ENCODE measurements at places on chromosomes 6 and 20.

GRCh38 chr20:18783385-18783959 lies 30.1 kb upstream of the SCP2D1 start:
- DNase-seq = no peak

- no peak for DNase-seq
These were observed 90.1 kb downstream of the FOXO3 start for GRCh38 chr6:108650781-108651180.

- DNase-seq = no peak
These were observed 546.0 kb downstream of the FRK start for GRCh38 chr6:115514656-115515055.

DNA sequence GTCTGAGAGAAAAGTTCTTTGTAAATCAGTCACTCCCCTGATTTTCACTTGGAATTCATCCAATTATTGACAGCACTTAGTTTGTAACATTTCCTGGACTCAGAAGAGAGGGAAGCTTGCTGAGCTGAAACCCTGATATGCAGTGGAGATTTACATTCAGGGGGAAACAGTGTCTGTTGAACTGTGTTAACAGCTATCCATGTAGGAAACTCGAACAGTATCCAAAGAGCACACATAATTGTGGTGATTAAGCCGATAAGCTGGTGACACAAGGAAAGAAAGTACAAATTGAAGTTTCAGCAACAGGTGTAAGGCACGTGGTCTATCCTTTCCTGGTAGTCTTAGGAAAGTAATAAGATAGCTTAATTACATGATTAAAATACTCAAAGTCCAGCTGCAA lies 78.1 kb upstream of the FLRT3 start:
- no peak for DNase-seq

DNA sequence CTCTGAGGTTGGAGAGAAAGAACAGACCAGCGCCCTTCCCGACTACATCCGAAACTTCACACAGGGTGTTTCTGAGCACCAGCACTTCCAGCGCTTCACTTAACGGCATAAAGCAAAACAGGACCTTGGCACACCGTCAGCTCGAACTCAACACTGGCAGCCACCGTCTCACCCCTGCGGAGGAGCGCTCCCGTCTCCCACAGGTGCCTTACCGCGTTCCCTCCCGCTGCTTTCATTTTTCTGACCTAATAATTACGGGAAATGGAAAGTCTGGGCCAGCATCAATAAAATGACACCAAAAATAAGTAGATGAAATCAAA lies 37.7 kb upstream of the SYNJ2 start:
- DNase-seq = no peak

- no peak for DNase-seq
These were observed 33.0 kb downstream of the HDDC2 start for GRCh38 chr6:125268765-125269164.

- DNase-seq = no peak
These were observed 3.7 kb downstream of the MANEA start for GRCh38 chr6:95581073-95581472.

- no peak for DNase-seq
These were observed 21.9 kb upstream of the KIAA0408 start for GRCh38 chr6:127481111-127481510.

DNA sequence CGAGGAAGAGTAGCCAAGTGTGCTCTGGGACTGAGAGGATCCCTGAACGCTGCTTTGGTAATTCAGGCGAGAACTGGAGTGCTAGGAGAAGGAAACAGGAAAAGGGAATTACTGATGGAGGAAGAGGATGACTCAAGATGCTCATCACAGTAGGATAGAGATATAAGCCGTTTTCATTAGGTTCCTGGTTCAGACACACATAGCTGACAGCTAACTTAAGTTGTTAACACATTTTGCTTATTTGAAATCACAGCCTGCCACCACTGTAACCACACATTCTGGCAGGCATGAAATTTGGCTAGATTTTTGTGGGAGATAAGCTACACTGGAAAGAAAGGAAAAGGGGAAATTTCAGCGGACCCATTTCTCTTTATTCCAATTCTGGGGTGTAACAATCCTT lies 138.2 kb upstream of the SLC22A16 start:
- DNase-seq = no peak

DNA sequence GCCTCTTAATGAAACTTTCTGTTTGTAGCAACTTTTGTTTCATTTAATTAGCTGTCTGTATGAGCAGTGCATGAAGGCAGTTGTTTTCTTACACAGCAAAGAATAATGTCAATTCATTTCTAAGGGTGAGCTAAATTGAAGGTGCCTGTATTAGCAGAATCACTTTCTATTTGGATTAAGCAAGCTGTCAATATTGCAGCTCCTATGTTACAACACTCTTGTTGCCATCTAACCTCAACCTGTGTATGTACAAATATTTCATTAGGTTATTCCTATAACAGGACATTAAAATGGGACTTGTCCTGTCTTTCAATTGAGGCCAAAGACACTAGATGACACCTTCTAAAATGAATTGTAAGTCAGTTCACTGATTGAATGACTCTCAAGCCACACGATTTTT lies 647.5 kb downstream of the UTRN start:
- DNase-seq = no peak

DNA sequence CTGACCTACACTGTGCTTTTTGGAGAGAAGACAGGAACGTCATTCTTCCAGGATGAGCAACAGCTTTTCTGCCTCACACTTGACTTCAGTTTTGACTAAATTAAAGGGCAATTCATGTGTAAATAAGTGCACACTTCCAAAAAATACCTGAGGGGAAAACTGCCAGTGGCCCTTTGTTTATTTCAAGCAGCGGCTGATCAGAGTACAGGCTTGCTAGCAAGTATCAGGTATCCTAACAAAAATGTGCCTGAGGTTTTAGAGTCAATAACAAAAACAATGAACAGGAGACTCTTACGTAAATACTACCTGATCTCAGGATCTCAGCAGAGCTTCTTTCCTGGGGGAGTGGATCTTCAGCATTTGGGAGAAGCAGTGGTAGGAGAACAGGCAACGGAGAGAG lies 12.4 kb downstream of the LY86 start:
- DNase-seq = no peak

- no peak for DNase-seq
These were observed 72.4 kb upstream of the GGTLC1 start for GRCh38 chr20:24060851-24061590.

- no peak for DNase-seq
These were observed 120.4 kb downstream of the ARMC2 start for GRCh38 chr6:108968325-108969316.

GRCh38 chr20:8153281-8153908 lies 21.3 kb downstream of the PLCB1 start:
- no peak for DNase-seq

DNA sequence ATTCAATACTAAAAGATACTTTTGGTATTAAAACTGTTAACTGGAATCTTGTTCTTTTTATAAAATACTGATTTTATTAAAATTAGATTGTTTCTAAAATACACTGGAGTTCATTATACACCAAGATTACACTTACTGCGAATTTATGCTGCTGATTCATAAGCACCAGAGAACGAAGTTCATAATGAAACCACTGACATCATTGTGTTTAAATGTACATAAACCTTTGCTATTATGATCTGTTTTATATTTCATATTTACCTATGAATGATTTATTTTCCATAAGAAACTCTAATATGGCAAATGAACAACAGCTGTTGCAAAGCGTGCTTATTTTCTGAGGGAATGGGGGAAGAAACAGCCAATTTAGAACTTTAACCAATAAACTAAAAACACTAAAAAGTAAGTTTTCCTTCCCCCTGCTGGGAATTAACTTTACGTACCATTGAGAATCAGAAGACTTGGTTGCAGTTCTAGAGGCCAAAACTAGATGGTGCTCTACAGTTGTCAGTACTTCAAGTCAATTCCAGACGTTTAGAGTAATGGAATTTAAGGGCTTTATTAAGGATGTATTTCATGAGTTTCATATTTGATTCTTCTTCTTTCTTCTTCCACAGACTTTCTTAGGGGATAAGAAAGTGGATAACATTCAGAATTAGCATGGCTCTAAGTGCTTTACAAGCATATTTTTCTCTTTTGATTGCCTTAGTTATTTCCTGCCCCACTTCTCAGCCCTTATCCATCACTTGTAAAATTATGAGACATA lies 30.8 kb upstream of the COL19A1 start:
- no peak for DNase-seq

GRCh38 chr6:56699066-56699654 lies 56.5 kb upstream of the DST start:
- no peak for DNase-seq

DNA sequence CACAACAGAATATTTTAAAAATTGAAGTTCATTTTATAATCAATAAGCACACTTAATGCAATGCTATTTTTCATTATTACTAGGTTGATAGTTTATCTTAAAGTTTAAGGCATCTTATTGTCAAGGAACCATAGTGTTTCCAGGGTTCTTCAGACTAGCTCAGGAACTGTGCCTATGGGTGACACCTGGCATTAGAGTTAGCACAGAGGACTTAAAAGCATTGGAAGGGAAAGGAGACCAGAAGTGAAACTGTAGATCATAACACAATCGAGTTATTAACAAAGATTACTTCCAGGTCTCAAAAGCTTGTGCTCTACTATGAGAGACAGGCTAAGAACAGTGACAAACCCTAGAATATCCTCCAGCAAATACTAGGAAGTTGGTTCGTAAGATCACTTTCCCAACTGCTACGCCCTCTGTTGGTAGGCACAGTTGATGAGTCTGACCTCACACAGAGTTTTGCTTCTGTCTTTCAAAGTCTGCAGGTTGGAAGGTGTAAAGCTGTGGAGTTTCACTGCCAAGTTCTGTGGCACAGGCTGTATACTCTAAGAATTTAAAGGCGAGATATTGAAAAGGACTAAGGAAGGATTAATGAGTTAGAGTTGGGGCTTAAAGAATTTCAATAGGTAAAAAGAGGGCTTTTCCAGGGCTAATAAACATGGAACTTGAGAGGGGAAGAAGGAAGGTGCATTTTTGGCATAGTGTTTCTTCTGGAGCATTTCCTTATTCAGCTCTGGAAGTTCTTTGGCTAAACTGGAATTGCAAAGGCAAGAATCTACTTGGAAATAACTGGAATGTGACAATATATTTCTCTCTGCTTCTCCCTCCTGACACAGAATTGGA lies 531.3 kb upstream of the JAG1 start:
- no peak for DNase-seq

- no peak for DNase-seq
These were observed 13.6 kb upstream of the HLA-C start for GRCh38 chr6:31285486-31285885.

DNA sequence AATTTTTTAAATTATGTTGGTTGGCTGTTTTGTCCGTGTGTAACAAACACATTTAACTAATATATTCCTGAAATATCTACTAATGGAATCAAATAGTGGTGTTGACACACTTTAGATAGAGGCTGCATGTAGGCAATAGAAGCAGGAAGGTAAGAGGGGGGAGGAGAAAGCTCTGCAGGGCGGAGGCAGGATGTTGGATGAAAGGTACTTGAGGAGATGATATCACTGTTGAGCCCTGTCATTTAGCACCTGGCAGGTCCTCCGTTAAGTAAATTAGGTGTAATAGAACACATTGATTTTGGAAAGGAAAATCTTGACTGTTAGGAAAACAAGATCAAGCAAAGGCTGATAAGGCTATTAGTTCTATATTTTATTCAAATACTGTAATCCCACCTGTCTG lies 618.7 kb downstream of the PKHD1 start:
- no peak for DNase-seq

- DNase-seq = no peak
These were observed 653 bp downstream of the LMBRD1 start for GRCh38 chr6:69796073-69796641.

- DNase-seq = no peak
These were observed 90.5 kb upstream of the ATXN1 start for GRCh38 chr6:16851758-16852157.

DNA sequence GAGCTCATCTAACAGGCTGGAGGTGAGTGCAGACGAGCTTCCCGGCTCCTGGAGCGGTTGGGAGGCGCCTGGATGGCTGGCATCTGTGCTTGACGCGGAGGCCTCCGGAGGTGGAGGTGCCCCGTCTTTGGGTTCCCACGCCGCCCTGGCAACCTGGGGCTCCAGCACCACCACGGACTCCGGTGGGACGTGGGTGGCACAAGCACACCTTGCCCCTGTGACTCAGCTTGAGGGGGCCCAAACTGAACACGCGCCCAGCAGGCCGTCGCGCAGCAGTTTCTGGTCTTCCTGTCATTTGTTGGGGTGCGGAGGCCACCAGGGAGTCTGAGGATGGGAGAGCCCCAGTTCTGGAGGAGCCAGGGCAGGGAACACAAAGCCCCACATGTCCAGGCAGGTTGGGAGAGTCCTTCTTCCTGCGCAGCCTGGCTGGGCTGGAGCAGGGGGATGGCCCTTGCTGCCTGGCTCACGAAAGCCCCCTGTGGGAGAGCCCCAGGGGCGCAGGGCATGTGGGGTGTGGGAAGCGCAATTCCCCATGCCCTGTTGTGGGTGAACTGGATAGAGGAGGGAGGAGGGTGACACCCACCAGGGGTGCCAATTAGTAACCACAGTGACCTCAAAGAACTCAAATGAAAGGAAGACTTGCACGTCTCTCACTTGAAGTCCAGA lies 1378.6 kb upstream of the DEFB115 start:
- DNase-seq = no peak

DNA sequence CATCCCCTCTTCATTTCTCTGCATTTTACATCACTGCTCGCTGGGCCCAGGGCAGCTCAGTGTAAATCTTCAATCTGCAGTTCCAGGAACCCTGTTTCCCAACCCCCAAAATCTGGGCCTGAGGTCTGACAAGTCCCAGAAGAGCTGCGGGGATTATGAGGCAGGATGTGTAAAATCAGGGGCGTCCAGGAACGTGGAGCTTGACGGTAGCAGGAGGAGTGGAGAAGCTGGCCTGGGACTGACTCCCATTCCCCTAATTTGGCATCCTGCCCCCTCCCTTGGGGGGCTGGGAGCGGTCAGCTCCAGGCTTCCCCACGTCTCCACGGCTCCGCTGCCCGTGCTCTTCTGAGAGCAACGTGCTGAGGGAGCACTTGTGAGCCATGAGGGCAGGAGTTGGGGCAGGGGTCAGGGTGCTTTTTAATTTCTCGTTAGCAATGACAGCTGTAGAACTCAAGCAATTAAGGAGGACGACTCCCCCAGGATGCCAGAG lies 23.4 kb upstream of the VEGFA start:
- no peak for DNase-seq

DNA sequence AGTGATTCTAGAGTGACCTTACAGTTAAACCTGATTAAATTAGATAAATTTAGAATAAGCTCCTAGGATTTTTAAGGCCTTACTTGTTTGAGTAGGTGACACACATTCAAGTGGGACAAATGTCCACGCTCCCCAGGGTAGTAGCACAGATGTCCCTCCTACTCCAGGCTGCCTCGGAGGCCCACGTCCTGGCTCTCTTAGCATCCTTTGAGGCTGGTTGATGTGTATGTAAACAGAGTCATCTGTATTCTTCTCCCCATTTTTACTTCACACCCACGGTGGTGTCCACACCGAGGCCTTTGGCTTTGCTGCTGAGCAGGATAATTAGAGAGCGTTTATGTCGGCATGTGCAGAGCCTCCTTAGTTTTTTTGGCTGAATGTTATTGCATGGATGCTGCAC lies 15.8 kb downstream of the ENTPD6 start:
- DNase-seq = no peak

DNA sequence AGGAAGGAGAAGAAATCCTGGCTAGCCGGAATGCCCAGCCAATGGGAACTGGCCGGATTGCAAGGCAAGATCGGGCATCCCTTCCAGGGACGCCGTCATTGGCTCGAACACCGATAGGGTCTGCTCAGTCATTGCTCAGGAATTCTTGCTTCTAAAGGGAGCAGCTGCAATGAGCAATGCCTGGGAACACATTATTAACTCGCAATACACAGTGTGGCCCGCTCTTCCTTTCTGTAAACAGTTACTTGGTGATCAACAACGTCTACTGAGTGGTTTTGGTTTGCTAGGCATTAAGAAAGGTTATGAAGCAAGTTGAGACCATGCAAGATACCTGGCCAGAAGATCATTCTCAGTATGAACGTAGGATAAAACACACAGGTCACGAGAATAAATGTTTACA lies 165.4 kb upstream of the CITED2 start:
- DNase-seq = no peak

Data from activated T-helper 9 cell treated with anti-CD3 and anti-CD28 coated beads, Interleukin-2, amount 50 U/mL, for 16 hours (primary cell).